ENCODE measurements at places on chromosomes 4 and X.

- no peak for DNase-seq
Observed at GRCh38 chrX:152958047-152958446, 35.9 kb downstream of the PNMA5 start.

DNA sequence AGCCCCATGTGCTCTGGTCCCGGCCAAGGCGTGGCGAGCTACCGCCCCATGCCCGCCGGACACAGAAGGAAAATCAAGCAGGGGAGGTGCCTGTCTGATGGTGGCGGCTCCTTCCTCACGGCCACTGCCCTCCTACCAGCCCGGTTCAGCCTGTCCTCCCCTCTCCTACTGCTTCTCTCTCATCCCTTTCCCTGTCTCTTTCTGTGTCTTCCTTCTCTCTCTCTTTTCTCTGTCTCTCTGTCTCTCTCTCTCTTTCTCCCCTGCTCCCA lies 279.1 kb downstream of the ASMT start:
- DNase-seq: no peak

DNA sequence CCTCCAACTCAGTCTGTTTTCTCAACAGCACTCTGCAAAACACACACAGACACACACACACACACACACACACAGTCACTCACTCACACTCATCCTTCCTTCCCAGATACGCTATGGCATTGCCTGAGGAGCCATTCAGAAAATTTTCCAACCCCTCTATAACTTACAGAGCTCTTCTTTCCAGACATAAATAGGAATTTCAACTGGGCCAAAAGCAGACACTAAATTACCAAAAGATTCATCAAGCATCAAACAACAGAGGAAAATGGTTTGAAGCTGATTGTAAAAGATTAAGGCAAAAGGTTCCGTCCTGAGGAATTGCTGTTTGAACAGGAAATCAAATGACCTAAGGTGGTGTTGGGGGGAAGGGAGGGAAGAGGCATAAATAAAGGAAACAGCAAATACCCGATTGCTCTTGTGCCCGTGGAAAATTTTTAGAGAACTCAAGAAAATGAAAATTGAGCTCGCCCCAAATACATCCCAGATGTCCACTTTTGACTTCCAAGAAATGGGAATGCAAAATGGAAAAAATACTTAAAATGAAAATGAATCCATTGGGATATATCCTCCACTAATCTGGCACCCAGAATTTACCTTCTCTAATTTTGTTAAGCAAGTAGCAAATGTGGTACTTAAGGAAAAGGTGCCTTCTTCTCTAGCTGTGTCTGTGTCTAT lies 183.6 kb downstream of the QDPR start:
- DNase-seq: no peak

- DNase-seq: no peak
Observed at GRCh38 chrX:71178908-71179307, 34.3 kb downstream of the NLGN3 start.

DNA sequence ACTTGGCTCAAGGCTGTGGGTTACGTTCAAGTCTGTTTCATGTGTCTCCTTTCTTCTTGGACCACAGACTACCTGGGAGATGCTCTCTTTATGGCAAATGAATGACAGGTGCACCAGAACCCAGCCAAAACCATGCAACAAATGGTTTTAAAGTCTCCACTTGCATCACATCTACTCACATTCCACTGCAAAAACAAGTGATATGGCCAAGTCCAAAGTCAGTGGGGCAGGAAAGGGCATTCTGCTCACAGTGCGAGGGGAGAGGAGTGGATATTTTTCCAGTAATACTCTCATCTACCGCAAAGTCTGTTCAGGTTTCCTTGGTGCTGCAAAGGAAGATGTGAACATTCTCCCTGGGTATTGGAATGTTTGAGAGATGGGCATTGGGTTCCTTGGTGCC lies 120.5 kb downstream of the UCHL1 start:
- DNase-seq: no peak

DNA sequence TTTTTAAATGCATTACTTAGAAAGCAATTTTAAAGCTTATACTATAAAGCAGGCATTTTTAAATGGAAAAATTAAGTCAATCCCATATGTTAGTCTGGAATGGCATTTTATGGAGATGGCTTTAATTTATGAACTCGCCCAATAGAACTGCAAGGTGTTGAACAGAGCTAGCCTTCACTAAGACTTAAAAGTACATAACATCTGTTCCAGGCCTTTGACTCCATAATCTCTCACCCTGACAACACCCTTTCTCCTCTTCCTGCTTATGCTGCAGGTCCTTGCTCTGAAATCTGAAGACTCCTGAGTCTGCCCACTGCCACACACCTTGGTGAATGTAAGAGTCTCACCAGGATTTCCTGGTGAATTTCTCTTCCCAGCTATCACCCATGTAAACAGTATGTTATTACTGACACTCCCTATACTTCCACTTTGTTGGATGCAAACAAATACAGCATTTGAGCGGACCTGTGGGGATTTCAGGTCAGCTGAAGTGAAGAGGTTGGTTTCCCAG lies 17.7 kb upstream of the SLC39A8 start:
- no peak for DNase-seq

- DNase-seq: peak; percentile 11
Observed at GRCh38 chr4:107931775-107932321, 499 bp downstream of the CYP2U1 start.
